ENCODE measurements at places on chromosomes 3 and 15. TPM values are rescaled to one million over a fixed set of nuclear protein-coding genes. Genes with fewer than 3 reads are reported as not detected.

DNA sequence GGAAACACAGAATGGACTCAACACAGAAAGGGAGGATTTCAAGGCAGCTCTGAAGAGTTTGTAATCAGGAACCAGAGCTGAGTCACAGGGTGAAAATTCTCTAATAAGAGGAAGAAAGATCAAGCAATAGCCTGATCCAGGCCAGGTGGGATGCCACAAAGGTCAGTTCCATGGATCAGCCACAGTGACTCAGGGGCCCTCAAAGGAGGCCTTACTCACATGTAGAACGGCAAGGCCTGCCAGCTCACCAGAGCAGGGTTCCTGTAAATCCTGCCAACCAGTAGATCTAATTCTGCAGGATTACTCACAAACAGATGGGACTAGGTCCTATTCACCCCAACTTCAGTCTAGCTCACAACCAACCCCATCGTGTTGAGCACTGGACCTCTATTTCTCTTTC lies 78.3 kb upstream of the PPP2R3A start:
- DNase-seq, result no peak

GRCh38 chr3:33318710-33319380 lies 41.6 kb downstream of the FBXL2 start:
- no peak for DNase-seq

PPP1R14D gene
- total RNA-seq, result not detected

- DNase-seq, result no peak
Observed at GRCh38 chr15:75153087-75153486, 48.6 kb upstream of the C15orf39 start.

- no peak for DNase-seq
Observed at GRCh38 chr15:29065571-29065970, 179.8 kb downstream of the APBA2 start.

GRCh38 chr15:71136793-71137518 lies 21.7 kb downstream of the THSD4 start:
- DNase-seq, result no peak

Measured in fibroblast of villous mesenchyme (primary cell).